ENCODE measurements at places on chromosomes 5 and 9.

DNA sequence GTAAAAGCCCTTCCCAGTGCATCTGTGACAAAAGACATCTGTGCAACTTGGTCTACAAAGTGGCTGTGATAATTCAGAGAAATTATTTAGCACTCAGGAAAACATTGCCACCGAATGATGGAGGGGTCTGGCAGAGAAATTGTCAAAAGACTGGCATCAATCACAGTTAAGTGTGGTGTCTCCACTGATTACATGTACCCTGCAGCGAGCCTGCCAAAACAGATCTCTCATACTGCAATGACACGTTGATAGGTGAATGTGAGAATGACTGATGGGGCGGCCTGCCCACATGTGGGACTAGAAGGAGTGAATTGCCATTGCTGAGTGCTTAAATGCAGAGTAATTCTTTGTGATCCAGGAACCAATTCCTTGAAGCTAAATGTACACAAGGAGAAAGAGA is 136.4 kb upstream of the PCSK5 start:
- DNase-seq, result no peak

- no peak for DNase-seq
These were observed 25.3 kb upstream of the COL5A1 start for GRCh38 chr9:134616341-134616740.

GRCh38 chr9:71819115-71819739 is 50.9 kb upstream of the CEMIP2 start:
- peak; percentile 59 for DNase-seq

- no peak for DNase-seq
These were observed 41.4 kb downstream of the LIFR start for GRCh38 chr5:38515092-38515491.

DNA sequence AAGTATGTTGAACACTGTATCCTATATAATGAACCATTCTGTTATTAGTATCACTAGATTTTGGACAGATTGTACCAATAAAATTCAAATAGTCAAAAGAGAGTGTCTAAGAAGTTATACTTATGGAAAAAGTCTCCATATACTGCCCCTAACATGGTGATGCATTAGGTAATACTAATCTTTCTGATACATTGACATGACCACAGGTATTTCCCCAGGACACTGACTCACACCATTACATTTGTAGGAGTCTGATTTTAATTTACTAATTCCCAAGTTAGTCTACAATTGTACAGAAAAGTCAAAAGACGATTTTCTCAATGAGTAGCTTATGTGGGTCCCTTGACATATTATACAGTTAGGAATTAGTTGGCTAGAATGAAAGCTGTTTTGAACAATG is 593.8 kb downstream of the ISL1 start:
- no peak for DNase-seq

- DNase-seq, result peak; percentile 83
These were observed 113.0 kb downstream of the COL23A1 start for GRCh38 chr5:178476972-178477754.

GRCh38 chr5:165272436-165272835 is 1767.0 kb downstream of the MAT2B start:
- peak; percentile 42 for DNase-seq

DNA sequence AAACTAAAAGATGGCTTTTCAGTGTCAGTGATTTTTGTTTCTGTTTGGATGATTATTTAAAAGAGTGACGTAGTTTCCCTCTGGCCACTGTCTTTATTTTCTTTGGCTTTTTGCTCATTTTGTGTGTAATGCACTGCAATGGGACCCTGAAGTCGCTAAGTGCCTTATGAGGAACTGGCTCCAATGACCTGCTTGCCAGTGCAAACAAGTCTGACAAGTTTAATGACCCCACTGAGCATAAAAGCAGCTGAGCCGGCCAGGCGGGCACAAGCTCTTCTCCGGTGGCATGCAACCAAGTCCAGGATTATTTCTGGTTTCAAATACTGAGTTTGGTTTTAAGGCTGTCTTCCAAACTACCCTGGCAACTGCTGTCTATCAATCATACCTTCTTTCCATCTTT is 15.6 kb upstream of the GNA14 start:
- DNase-seq, result no peak

- DNase-seq, result no peak
These were observed 635.4 kb downstream of the IRX1 start for GRCh38 chr5:4230786-4231641.

DNA sequence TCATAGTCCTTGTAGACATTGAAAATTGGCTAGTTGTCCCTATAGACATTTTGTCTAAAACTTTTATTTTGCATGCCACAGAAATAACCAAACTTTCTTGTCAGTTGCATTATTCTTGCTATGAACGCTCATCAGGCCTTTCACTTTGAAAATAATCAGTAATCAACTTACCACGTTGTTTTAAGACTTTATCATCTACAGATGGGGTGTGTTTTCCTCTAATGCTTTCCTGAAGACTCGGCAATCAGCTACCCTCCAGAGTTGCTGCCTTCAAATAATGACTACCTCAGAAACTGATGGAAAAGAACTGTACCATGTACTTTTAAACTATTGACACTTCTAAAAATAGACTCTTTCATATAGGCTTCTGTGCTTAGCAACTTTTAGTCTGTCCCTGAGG is 33.5 kb upstream of the HSPB3 start:
- peak; percentile 53 for DNase-seq

- no peak for DNase-seq
These were observed 13.8 kb upstream of the ANGPTL2 start for GRCh38 chr9:127136081-127136879.

DNA sequence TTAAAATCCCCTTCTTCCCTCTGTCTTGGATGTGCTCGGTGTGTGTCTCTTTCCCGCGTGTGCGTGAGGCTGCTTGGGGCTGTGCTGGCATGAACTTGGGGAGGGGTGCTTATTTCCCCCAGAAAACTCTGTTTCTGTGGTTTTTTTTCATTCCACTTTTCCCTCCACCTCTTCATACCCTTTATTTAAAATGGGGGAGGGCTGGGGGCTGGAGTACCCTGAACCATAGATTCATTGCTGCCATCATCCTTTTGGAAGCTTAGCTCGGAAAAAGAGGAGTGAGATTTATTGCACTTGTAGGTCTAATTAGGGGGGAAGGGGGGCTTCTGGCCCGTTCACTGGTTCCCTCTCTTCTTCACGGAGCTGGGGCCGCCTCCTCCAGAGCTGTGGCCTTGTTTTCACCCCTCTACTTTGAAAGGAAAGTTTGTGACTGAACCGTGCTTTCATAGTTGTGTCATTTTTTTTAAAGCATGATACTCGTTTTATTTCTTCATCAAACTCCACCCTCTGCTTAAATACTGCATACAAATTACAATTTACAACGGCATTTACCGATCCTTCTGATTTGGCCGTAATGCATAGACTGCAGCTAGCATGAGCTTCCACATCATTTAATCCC is 2.9 kb downstream of the NR2F1 start:
- no peak for DNase-seq

GRCh38 chr5:111530298-111530740 is 18.0 kb upstream of the STARD4 start:
- DNase-seq, result peak; percentile 94

GRCh38 chr5:930866-931265 is 38.2 kb downstream of the TRIP13 start:
- DNase-seq, result no peak

GRCh38 chr9:82183181-82183860 is 194.7 kb downstream of the SPATA31D1 start:
- DNase-seq, result no peak
